Stimulated activated CD4-positive, alpha-beta T cell treated with anti-CD3 and anti-CD28 coated beads, TNF-alpha, amount 100 ng/mL, for 48 hours (primary cell): ENCODE measurements at places on chromosomes 1 and 21.

- no peak for DNase-seq
Measured at GRCh38 chr1:165738794-165739193, 29.9 kb downstream of the TMCO1 start.

DNA sequence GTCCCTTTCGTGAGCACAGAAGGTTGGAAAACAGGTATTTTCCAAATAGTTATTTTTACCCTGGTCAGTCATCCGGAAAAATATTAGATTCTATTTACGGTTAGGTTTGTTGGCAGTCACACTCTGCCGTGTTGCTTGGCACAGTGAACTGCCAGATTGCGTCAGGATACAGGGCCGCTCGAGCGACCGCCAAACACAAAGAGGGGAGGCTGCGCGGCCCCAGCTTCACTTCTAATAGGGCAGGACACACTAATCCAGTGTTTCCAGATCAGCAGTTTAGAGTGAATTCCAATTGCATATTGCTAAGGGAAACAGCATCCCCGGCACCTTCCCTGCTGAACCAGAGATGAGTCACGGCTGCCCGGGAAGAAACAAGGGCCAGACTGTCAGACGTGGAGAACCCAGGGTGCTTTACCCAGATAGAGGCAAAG lies 22.9 kb downstream of the UMODL1 start:
- DNase-seq: no peak

- DNase-seq: no peak
Measured at GRCh38 chr1:167263819-167264464, 43.3 kb downstream of the POU2F1 start.

- no peak for DNase-seq
Measured at GRCh38 chr1:113390871-113391648, 745 bp downstream of the MAGI3 start.

- DNase-seq: no peak
Measured at GRCh38 chr1:61519631-61520030, 205.3 kb downstream of the TM2D1 start.

DNA sequence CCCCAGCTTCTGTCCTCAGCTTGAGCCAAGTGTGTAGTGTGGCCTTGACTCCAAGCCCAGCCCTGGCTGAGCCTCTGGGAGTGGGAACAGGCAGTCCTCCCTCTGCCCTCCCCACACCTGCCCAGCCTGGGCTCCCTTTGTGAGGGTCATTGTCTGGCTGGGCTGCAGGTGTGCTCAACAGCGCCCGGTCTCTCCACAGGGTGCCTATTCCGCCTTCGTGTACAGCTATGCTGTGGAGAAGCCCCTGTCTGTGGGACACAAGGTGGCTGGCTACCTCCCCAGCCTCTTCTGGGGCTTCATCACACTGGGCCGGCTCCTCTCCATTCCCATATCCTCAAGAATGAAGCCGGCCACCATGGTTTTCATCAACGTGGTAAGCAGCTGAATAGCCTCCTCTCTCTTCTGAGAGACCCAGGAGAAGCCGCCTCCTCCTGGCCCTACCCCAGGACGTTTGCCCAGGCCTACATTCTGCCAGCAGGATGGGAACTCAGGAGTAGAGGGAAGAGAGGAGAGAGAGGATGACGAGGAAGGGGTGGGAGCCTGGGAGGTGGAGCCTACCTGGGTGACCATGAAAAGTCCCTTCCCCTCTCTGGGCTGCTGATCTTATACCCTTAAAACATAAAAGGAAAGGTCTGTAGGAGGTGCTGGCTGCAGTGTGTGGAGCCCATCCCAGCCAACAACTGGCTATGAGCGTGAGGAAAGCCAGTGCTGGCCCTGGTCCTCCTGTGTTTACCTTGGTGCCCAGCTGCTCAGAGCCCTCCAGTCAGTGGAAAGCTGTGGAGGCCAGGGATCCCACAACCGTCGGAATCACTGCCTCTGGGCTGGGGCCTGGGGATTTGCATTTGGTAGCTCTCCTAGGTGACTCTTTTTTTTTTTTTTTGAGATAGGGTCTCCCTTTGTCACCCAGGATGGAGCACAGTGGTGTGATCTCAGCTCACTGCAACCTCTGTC lies 45.7 kb downstream of the ELK4 start:
- no peak for DNase-seq

- no peak for DNase-seq
Measured at GRCh38 chr1:160547422-160547821, 24.4 kb upstream of the SLAMF6 start.

DNA sequence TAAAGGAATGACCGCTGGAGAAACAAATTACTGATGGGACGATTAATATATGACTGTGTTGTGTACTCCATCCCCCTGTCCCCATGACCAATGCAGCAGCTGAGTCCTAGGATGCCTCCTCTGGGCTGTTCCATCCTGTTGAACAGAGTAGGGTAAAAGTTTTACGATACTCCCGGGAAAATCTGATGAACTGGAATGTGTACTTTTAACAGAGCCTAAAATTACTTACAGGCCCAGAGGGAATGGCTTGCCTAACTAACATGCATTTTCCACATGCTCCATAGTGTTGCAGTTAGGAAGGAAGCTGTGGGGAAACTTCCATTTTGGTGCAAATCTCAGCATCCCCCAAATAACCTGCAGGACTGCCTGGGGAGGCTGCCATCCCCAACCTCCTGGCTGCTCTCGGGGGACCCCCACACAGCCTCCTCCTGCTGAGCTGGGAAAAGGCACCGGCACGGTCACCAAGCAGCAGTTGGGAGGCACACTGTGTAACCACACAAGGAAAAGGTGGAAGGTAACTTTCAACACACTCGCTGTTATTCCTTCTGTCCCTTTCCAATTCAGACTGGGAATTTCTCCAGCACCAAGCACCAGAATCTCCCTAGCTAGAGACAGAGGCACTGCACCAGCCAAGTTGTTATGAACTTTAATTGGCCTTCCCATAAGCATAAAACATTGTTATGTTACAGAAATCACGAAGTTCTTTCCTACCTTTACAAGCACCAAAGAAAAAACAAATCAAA lies 97.2 kb downstream of the BCAR3 start:
- DNase-seq: no peak

GRCh38 chr1:242447689-242448088 lies 76.8 kb downstream of the PLD5 start:
- DNase-seq: no peak
